ENCODE measurements at places on chromosomes 13 and 19.

DNA sequence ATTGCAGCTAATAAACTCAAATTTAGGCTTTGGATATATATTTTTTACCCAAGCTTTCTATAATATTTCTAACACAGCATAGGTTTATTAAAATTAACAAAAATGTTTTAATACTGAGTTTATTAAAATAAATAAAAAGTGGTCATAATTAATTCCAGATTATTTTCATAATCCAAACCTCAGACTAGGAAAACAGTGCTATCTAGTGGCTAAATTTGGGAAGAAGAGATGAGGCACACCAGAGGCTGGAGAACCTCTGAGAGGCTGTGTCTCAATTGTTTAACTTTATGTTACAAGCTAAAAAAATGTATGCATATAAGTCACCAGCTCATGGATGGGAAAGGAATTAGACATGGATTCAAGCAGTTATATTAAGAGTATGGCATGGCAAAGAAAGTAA is 392.5 kb downstream of the DIAPH3 start:
- DNase-seq = no peak

- DNase-seq = no peak
These were observed 215.1 kb downstream of the SHISA2 start for GRCh38 chr13:25836574-25837336.

DNA sequence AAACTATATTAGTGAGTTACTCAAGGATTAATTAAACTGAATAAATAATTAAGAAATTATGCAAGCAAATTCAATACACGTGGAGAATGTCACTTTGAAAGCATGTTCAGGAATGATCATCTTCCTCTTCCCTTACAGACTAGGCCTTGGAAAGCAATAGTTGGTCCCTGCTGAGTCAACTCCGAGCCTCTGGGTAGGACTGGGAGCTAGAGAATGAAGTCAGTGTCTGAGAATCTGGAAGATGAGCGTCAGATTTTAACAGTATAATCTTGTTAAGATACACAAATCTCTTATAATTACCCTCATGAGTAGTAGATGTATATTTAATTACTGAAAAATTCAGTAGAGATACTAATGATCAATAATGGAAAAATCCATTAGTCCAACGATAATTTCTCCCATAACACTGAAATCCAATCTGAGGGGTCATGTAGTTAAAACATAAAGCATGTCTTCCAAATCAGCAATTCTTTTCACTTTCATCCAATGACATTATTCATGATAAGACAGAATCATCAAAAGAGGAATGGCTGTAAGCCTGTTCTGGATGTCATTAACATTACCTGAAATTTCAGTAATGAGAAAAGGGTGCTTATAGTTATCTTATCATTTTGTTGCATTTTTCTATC is 423.0 kb downstream of the DCT start:
- no peak for DNase-seq

- DNase-seq = peak; percentile 49
These were observed 119.3 kb downstream of the COL4A1 start for GRCh38 chr13:110187641-110188161.

- DNase-seq = no peak
These were observed 92.2 kb downstream of the TSHZ3 start for GRCh38 chr19:31257025-31257424.

GRCh38 chr13:52847322-52847681 is 1.1 kb downstream of the PCDH8 start:
- DNase-seq = no peak

DNA sequence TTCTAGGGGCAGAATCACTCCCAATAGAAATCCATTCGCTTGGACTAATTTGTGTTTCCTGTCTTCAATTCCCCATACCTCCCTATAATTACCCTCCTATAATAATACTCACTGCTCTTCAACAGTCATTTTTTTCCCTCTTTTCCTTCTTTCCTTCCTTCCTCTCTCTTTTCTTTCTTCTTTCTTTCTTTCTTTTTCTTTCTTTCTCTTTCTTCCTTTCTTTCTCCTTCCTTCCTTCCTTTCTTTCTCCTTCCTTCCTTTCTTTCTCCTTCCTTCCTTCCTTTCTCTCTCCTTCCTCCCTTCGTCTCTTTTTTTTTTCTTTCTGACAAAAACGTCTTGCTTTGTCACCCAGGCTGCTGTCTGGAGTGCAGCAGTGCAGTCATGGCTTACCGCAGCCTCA is 8.0 kb downstream of the KLK5 start:
- no peak for DNase-seq

DNA sequence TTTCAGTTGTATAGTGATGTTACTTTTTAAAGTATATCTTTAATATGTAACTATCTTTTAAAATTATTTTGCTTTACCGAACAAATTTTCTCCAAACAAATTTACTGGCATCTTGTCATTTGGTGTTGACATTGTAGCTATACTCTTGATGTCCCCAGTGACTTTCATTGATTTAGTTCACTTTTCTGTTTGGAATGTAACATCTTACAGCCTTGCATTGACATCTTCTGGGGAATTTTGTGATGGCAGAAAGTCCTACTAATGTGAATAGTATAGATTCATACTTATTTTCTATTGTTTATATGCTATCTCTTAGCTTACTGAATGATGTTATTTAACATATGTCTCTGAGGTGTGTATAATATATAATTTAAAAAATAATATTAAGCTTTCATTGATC is 800.9 kb upstream of the ATXN8OS start:
- no peak for DNase-seq

- no peak for DNase-seq
These were observed 956 bp upstream of the KLK4 start for GRCh38 chr19:50912102-50912599.

- DNase-seq = no peak
These were observed 974 bp upstream of the CYP4F22 start for GRCh38 chr19:15507068-15508034.

- no peak for DNase-seq
These were observed 542.1 kb downstream of the SLITRK1 start for GRCh38 chr13:83340170-83340569.

- DNase-seq = no peak
These were observed 63.4 kb downstream of the KCTD12 start for GRCh38 chr13:76822698-76823267.

DNA sequence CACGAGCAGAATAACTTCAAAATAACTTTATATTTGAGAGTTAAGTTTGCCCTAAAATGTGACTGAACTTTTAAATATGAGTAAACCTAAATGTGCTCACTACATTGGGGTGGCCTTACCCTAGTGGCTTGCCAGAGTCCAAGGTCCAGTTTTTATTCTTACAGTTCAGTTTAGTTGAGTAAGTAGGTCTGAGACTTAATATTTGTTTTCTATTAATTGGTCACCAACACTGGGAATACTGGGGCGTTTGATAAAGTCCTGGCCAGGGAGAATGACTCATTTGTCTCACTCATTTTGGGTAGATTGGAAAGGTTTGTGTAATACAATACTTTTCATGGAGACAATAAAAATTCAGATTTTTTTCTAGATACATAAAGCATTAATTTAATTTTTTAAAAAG is 127.8 kb upstream of the SPATA13 start:
- no peak for DNase-seq

DNA sequence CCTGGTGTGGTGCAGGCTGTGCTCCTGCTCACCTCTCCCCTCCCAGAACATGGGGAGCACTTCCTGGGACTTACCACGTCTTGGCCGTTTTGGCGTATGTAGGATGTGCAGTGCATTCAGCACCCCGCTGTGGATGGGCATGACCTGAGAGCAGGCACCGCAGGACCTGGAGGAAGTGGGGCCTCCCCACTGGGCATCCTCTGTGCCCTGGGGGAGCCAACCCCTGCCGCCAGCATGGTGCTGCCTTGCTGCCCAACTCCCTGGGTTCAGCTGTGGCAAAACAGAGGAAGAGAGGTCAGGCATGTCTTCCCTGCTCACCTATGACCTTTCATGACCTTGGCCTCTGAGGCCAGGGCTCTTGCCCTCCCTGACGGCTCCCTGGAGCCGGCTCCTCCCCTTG is 103.5 kb downstream of the RAB20 start:
- no peak for DNase-seq

DNA sequence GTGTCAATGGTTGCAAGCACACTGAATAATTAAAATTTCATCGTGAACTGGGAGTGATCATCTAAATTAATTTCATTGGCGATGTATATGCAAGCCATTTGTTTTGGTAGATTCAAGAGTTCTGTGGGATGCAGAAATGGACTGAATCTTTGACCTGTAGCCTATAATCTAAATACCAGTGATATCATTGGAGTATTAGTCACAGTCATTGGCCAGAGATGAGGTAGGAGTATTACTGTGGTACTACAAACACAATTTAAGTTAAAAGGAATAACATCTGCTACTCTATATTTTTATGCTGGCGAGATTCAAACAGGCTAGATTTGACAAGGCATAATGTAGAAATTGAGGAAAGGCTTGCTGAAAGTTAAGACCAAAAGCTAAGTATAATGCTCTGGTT is 14.0 kb downstream of the FRY start:
- DNase-seq = no peak

GRCh38 chr13:98094678-98095266 is 48.1 kb upstream of the FARP1 start:
- DNase-seq = no peak

- no peak for DNase-seq
These were observed 314.8 kb downstream of the PCDH17 start for GRCh38 chr13:57946361-57946760.

DNA sequence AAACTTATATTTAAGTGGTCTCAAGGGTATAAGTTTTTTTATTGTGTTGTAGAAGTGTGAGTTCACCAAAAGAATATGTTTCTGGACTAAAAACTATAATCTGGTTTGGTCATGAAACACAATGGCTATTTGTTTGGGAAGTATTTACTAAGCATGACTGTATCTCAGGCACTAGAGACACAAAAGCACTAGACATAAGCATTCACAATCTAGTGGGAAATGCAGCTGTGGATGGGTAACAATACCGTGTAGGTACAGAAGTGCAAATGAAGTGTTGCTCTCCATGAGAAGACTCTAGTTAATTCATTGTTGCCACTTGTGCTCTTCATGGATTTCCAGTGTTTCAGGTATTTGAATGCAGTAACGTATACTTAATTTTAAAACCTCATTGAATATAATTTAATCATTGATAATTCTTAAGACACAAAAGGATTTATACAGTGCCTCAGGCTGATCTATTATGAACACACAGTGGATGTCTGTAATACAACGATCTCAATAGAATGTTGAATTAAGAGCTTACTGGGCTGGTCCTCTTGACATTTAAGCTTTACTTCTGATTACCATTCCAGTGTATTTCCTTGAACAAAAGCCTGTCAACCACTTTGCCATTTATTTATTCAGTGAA is 50.9 kb downstream of the TPT1 start:
- no peak for DNase-seq

- no peak for DNase-seq
These were observed 1255.5 kb upstream of the SLC10A2 start for GRCh38 chr13:104321756-104322155.

DNA sequence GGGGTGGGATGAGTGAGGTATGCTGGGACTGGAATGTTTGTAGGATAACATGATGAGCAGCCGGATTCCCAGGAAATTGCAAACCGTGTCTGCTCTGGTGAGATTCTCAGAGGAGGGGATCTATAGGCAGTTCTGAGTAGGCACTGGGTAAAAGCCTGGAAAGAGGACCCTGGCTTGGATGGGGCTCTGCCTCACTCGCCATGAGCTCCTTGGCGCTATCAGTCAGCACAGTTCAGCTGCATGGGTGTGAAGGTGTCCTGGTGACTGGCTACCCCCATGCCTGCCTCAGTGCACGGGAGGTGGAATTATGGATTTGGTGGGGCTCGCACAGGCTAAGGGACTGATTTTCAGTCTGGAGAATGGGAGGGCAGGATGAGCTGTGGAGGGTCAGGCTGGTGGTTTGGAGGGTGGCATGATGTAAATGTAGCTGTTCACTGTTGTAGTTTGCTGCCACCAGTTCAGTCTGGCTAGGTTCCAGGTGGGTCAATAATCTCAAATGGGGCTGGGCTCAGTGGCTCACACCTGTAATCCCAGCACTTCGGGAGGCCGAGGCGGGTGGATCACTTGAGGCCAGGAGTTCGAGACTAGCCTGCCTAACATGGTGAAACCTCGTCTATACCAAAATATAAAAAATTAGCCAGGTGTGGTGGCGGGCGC is 9.2 kb upstream of the ZNF627 start:
- no peak for DNase-seq

DNA sequence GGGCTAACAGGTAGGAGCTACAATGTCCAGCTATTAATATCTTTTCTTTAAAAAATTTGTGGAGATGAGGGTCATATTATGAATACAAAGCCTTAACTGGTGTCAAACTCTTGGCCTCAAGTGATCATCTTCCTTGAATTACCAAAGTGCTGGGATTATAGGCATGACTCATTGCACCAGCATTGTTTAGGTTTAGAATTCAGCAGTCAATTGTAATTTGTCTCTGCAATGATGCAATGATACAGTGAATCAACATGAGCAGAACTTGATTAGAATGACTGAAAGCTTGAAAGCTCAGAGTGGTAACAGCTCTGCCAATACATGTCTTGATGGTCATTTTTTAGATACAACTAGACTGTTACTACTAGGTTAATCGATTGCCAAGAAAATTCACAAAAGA is 752.8 kb upstream of the MIR17HG start:
- peak; percentile 41 for DNase-seq

DNA sequence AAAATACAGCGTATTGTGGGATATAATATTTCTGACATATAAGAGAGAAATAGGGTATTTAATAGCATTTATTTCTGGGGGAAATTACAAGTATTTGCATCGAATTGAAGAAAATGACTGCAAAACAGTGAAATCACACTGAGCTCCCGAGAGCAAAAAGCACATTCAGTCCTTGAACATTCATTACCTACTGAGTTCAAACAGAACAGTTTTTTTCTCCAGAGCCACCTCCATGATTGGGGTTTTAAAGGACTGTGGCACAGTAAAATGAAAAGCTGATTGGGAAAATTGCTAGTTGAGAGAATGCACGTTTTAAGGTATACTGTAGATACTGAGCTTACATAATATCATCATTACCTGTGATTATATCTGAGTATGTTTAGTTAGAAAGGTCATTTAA is 58.0 kb upstream of the TRPC4 start:
- no peak for DNase-seq

- DNase-seq = no peak
These were observed 48.0 kb upstream of the ADGRE5 start for GRCh38 chr19:14333101-14333871.

DNA sequence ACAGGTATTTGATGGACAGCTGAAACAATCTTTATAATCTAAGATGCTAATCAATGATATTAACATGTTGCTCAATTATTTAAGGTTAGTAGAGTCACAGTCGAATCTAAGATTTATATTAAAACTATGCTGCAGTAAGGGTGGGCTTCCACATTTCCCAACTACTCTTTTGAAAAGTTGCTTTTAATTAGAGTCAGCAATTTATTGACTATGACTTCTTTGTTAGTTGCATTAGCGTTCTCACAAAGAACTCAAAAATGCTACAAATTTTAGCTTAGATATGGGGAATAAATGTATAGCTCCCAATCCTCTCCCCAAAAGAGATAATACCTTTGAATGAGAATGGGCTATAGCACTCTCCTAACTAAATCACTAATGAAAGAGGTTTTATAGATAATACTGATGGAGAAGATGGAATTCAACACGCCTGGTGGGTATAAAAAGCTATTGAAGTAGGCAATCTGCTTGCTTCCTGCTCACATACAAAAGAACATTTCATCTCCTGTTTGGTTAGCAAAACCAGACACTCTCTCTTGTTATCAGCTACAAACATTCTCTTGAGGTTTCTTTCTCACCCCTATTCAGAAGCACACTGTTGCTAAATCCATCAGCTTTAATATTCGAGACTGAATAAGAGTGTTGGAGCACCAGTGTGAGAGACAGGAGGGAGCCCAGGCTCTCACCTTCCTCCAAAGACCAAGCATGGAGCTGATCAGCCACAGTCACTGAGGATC is 2.4 kb upstream of the FLT1 start:
- no peak for DNase-seq
